ENCODE measurements at places on chromosomes 4 and X. TPM values are rescaled to one million over a fixed set of nuclear protein-coding genes. Genes with fewer than 3 reads are reported as not detected.

DNA sequence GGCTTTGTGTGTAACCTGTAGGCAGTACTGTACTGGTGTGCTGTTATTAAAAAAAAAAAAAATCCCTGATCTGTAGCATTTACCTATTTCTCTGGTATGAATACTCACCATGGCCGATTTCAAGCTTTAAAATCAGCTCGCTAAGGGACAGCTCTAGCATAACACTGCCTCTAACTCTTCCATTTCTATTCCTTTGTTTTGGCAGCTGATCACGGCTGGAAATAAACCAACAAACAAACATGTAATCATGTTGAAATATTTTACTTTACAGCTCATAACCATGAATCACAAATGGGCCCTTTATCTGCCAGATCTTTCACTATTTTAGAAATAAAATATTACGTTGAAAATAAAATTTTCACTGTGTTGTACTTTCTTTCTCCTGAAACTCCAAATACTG is 60.5 kb upstream of the IL15 start:
- no peak overlapping the region for H3K4me3 ChIP-seq
- no peaks in the 10 kb centered on the region for H3K36me3 ChIP-seq
- no peak overlapping the region for H3K27ac ChIP-seq

- no peak overlapping the region for H3K4me3 ChIP-seq
- H3K4me1 ChIP-seq: no peaks in the 10 kb centered on the region
- no peak overlapping the region for H3K27ac ChIP-seq
- no peaks in the 10 kb centered on the region for H3K27me3 ChIP-seq
- no peaks in the 10 kb centered on the region for H3K36me3 ChIP-seq
Measured at GRCh38 chr4:139144911-139145551, 32.0 kb downstream of the ELF2 start.

- peaks cover 12% of the 10 kb centered on the region for H3K4me1 ChIP-seq
- DNase-seq: peak; percentile 27
- no peaks in the 10 kb centered on the region for H3K27me3 ChIP-seq
- no peak overlapping the region for H3K4me3 ChIP-seq
- H3K36me3 ChIP-seq: no peaks in the 10 kb centered on the region
Measured at GRCh38 chrX:15947648-15948317, 93.2 kb upstream of the AP1S2 start.

- H3K36me3 ChIP-seq: no peaks in the 10 kb centered on the region
- H3K4me3 ChIP-seq: no peak overlapping the region
- peaks cover 22% of the 10 kb centered on the region for H3K4me1 ChIP-seq
- peak overlapping the region; percentile 83 for H3K27ac ChIP-seq
Measured at GRCh38 chr4:76301775-76302162, 4.8 kb upstream of the STBD1 start.

Gene GAGE12H
- total RNA-seq: not detected

Measured in hepatocyte (in vitro differentiated cells).